ENCODE measurements at places on chromosomes 12 and 14.

DNA sequence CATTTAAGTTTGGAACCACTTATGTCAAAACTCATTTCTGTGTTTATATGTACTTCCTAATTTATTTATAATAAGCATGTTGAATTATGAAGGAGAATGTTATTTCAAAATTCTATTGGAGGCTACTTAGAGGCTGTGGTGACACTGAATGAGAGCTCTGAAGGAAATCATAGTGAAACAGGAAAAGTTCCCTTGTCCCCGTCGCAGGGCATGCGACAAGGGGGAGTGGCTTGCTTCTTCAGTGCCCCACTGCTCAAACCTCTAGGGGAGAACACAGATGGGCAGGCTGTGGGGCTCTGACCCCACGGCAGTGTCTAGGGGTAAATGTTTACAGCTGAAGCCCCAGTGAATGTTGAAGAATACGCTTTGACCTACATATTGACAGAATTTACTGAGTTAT, 261.9 kb downstream of the RAD51B start:
- no peak for DNase-seq

GRCh38 chr12:16520328-16520727, 85.6 kb downstream of the LMO3 start:
- no peak for DNase-seq

GRCh38 chr12:65595016-65595560, 229.2 kb upstream of the HMGA2 start:
- DNase-seq: no peak

- no peak for DNase-seq
Measured at GRCh38 chr12:3303410-3304136, 187.4 kb upstream of the PRMT8 start.

DNA sequence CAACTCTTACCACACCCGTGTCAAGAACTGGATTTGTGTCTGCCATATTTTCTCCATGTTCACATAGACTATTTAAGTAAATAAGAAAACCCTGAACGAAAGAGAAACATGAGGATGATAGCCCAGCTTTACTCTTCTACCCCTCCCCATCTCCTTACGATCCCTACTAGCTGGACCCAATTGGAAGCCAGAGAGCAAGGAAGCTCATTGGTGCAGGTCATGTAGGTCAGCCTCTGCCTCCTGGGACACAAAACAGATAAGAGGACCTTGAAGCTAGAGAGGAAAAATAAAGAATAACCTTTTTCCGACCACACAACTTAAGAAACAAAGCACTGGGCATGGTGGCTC, 124.6 kb upstream of the ATF7IP start:
- DNase-seq: no peak

DNA sequence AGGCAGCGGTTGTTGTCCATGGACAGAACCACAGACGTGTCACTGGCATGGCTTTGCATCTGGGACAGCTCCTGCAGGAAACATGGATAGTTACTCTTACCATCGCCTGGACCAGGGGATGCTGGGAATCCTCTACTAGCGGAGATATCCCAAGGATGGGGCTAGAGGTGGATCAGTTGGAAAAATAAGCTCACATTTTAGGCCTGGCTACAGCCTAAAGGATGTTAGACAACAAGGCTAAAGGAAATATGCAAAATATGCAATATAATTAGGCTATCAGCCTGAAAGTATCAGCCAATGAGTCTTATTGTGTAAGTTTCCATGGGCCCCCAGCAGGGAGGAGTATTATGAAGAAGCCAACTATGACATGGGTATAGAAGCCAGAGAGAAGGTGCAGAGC, 5.0 kb downstream of the KRT76 start:
- no peak for DNase-seq

DNA sequence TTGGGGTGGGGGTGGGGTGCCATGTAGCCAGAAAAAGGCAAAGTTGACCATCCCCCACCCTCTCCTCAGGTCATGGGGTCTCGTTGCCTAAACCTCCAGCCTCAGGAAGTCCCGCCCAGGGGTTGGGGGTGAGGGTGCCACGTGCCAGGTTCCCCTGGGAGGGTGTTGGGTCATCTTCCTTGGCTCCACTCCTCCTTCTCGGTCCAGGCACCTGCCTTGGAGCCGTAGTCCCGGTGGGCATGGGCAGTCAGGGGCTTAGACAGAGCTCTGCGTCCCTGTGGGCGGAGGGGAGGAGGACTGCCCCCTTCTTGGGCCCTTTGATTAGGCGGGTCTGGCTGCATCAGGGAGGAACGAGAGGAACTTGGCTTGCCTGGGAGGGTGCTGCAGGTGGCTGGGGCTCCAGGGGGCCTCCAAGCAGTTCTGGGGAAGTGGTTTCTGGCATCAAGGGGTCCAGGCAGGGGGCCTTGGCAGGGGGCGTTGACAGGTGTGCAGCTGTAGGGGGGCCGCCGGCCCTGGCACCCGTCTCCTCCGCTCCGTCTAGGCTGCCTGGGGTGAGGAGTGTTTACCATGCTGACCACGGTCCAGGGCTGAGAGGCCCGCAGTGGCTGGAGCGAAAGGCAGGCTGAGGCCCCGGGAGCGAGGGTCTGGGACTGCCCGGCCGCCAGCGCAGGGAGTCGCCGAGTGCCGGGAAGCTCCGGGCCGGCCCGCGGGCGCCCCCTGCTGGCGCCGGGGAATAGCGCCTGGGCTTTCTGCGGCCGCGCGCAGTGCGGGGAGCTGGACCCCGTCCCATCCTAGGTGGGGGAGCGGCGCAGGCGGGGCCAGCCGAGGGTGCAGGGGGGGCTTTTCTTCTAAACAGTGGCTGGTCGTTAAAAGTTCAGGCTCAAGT, 7.9 kb downstream of the SETD1B start:
- no peak for DNase-seq

DNA sequence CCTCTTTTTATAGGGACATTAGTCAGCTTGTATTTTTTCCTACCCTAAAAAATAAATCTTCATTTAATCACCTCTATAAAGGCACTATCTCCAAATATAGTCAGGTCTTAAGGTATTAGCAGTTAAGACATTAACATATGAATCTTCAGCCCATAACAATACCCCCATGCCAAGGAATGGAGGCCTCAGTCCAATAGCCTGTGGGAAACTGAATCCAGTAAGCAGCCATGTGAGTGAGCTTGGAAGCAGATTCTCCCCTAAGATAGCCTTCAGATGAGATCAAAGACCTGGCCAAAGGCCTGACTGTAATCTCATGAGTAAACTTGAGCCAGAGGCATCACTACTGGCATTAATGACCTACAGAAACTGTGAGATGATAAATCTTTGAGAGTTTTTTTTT, 232.1 kb upstream of the SYT10 start:
- DNase-seq: no peak

DNA sequence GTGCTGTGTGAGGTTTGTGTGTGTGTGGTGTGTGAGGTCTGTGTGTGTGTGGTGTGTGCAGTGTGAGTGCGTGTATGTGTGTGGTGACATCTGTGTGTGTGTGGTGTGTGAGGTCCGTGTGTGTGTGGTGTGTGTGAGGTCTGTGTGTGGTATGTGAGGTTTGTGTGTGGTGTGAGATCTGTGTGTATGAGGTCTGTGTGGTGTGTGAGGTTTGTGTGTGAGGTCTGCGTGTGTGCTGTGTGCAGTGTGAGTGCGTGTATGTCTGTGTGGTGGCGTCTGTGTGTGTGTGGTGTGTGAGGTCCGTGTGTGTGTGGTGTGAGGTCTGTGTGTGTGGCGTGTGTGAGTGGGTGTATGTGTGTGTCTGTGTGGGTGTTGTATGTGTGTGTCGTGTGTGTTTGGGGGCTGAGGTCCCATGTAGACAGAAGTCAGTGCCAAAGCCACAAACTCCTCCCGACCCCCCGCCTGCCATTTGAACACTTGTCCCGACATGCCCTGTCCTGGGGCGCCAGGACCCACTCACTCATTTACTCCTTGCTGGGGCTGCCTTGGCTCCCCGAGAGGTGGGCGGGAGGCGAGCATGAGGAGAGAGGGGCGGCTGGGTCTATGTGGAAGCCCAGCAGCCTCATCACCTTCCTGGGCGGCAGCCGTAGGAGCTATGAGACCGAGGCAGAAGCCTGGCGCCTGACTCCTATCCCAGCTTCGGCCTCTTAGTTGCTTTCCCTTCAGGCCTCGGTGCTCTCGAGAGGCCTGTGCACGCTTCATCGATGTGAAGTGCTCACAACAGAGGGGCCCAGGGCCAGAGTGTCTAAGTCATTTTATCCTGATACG, 20.5 kb downstream of the RILPL1 start:
- no peak for DNase-seq

- DNase-seq: no peak
Measured at GRCh38 chr12:108604208-108604941, 6.5 kb upstream of the TMEM119 start.

- no peak for DNase-seq
Measured at GRCh38 chr12:127594351-127594970, 672.5 kb upstream of the TMEM132C start.

DNA sequence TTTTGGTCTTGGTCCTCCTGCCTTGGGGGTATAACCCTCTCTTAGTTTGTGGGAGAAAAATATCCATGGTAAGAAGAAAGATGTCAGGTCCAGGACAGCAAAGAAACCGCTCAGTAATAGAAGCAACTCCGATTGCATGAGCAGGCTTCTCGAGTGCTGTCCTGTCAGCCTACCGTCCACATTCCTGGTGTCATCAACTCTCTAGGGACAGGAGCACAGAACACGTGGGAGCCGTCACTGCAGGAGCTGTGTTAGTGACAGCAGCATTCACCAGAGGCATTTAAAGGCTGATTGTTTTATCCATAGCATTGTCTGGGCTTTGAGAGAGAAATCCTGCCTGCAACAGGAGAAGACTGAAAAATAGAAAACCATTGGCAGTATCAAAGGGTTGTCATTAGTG, 244.2 kb downstream of the CACNA1C start:
- DNase-seq: no peak

DNA sequence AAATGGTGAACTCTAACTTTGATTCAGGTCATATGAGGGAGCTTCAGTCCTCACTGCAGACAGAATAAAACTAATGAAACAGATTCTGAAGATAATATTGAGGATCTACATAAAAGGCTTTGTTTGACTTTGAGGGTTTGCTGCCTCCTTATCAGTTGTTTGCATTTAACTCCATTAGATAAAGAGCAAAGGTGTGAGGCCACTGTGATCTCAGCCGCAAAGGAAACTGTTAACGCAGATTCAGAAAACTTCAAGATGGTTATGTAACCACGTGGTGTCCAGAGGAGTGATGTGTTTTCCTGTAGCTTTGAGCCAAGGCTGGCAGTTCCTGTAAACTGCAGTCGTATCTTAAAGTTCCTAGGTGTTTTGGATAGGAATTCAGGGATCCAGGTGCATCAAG, 67.8 kb downstream of the METTL25 start:
- DNase-seq: no peak

DNA sequence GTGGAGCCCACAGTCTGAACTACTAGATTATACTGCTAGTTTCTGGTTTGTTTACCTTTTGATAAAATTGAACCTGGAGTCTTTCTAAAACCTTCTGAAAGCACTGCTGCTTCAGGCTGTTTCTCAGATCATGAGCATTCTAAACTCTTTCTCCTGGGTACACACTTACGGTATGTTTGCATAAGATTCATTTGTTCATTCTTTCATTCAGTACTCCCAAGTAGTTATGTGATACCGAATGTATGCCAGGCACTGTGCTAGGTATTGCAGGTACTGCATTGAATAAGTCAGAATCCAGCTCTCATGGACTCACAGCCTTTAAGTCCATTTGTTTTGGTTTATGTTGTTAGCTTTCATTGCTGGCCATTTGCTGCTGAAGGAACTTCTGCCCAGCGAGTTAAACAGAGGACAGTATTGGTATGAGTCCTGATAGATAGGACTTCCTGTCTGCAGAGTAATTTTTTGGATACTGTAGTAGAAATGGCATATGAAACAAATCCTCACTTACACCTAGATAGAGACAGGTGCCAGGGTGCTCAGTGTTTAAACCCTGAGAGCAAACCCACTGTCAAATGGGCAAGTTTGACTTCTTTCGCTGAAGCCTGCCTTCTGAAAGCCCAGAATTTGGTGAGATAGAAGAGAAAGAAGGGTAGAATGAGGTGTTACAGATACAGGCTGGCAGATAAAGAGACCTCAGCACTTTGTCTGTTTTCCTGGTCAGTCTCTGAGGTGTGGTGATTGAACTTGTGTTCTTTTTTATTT, 2.1 kb downstream of the SUSD6 start:
- DNase-seq: no peak

GRCh38 chr12:103012884-103013283, 55.4 kb downstream of the ASCL1 start:
- no peak for DNase-seq

DNA sequence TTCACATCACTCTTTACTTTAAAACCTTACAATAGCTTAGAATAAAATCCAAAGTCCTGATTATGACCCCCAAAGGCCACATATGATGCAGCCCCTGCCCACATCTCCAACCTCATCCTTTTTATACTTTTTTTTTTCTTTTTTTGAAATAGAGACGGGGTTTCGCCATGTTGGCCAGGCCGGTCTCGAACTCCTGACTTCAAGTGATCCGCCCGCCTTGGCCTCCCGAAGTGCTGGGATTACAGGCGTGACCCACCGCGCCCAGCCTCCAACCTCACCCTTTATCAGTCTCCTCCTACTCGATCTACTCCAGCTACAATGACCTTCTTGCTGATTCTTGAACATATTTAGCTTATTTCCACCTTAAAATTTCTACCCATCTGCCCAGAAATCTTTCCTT, 1.2 kb upstream of the MAPKAPK5 start:
- no peak for DNase-seq

GRCh38 chr14:71591929-71592328, 340.3 kb upstream of the RGS6 start:
- no peak for DNase-seq

GRCh38 chr12:49705479-49706134, 1.6 kb downstream of the FMNL3 start:
- DNase-seq: no peak

DNA sequence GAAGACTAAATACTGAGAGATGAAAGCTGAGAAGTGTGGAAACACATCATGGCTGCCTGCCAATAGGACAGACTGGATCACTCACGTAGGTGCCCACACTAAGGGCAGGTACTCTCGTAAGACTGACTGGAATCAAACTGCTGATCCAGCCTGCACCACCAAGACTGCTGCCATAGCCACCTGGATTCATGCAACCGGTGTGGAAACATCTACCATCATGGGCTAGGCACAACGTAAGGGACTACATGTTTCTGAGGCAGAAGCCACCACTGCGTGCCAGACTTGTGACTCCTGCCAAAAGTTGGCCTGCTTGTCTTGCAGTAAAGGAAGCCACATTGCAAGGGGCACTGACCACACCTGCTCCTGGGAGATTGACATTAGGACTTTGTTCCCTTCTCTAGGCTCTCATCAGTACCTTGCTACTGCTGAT, 3.8 kb downstream of the POMT2 start:
- no peak for DNase-seq

GRCh38 chr14:76196980-76197695, 45.4 kb downstream of the GPATCH2L start:
- DNase-seq: no peak

- no peak for DNase-seq
Measured at GRCh38 chr12:65280306-65280705, 1.8 kb downstream of the MSRB3 start.
